ENCODE measurements at places on chromosomes 5 and 9.

DNA sequence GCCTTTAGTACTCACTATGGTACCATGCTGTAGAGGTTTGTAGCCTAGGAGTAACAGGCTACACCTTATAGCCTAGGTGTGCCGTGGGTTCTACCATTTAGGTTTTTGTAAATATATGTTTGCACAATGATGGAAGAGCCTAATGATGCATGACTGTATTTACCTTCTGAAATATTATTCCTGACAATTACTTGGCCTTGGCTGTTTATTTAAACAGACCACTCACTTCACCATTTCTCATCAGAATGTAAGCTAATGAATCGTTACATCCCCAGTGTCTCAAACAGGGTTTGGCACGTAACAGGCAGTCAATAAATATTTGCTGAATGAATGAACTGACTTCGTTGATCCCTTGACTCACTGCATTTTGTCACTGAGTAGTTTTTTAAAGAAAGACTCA, 93.1 kb downstream of the MED27 start:
- no peak for DNase-seq

DNA sequence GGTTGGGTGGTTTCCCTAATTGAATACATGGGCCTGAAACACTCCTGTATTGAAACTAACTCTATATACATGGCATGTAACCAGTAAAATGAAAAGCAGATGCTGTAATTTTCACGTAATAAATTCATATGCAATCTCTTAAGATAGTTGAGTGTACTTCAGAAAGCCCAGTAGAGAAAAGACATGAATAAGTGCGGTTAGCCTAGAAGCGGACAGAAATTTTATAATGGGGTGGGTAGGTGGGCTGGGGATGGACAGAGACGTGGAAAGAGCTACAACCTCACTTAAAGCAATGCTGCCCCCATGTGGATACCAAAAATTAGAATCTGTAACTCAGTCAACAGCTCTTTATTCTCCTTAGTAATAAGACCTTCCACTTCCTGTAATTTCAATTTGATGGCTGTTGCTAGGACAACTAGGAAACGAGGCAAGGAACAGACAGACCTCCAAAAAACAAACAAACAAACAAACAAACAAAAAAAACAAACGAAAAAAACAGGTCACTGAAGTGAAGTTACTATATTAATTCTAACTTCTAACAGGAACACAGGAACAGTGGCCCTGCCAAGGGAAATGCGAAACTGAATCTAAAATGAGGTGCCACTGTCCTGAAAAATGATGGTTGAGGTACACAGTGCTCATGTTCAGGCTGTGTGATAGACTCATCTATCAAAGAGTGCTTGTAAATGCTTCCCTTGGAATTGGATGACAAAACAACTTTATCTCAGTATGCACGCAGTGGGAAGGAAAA, 103.4 kb upstream of the GNA14 start:
- peak; percentile 49 for DNase-seq

GRCh38 chr5:7634837-7635236, 216.1 kb downstream of the CFAP90 start:
- no peak for DNase-seq

GRCh38 chr5:135930029-135930948, 24.5 kb downstream of the LECT2 start:
- DNase-seq = peak; percentile 56

DNA sequence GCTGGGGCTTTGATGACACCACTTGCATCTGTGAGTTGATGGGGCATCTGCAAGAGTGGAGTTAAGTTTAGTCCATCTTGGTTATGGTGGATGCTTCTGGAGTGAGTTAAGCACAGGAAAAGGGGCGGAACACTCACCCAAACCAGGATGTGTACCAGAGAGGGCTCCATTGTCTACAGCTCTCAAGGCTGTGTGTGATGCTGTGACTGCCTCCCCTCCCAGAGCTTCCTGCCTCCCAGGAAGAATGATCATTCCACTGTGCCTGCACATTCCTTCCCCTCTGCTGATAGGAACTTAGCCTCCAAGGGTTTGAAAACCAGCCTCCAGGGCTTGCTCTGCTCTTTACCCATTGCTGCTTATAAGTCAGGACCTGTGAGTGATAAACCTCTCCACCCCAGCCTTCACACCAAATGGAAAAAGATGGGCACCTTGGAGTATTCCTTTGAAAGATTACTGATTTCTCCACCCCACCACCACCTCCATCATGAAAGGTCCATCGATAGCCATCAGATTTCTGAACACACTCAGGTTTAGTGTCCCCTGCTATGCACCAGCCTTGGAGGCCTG, 160.1 kb upstream of the SPRY4 start:
- DNase-seq = no peak

- DNase-seq = no peak
Observed at GRCh38 chr9:133006731-133007352, 24.0 kb upstream of the GTF3C5 start.

DNA sequence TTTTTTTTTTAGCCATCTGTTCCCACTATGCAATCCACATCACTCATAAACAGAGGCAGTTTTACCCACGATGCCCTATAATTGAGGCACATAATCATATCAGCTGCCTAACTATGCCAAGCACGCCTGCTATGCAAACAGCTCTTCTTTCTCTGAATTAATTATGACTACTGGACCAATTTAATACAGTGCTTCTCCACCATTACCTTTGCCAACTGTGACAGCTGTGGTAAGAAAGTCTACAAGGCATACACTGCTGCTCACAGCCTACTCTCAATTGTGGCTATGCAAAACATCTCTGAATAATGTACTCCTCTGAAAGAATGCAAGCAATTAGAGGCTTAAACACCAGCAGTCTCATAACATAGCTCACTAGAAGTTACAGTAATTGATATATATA, 97.1 kb downstream of the DTWD2 start:
- no peak for DNase-seq

DNA sequence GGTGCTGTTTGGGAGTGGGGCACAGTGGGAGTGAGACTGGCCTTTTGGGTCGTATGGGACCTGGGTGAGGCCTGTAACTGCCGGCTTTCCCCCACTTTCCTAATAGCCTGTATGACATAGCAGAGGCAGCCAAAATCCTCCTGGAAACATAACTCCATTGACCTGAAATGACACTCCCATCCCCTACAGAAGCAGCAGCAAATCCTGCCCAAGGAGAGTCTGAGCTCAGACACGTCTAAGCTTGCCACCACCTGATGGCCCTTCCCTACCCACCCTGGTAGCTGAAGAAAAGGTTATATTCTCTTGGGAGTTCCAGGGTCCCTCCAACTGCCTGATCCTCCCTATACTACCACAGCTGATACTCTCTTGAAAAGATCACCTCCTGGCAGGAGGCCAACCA, 179.8 kb upstream of the ARRDC3 start:
- no peak for DNase-seq

DNA sequence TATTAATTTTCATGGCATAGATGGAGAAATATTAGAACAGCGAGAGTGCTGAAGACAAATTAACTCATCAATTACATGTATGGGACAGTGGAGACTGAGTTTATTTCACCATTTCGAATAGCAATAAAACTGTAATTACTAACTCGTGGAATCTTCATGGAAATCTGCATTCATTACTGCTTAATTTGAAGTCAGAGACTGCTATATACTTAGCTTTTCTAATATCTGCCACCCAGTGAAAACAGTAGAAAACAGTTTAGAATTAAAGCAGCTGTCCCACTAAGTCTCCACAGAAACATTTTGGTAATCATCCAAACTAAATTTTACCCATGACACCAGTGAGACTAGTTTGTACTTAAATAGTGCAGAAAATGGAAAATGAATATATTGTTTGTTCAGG, 56.8 kb downstream of the IZUMO3 start:
- DNase-seq = no peak

GRCh38 chr9:77817590-77818311, 169.6 kb upstream of the GNA14 start:
- DNase-seq = no peak

DNA sequence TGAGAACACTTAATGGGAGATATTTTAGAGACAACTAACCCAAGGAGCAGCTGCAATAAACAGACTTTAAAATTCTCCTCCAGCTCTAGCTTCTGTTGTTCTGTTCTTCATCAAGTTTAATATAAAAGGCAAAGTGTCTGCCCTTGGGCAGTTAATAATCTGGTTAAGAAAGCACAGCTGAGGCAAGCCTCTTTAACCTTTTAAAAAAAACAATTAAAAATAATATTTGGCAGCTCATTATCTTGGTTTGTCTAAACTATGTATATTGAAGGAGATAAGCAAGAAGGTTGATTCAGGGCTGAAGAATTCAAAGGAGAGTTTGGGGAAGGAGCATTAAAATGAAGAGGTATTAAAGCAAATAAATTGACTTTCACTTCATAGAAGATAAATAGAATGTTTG, 75.4 kb downstream of the TSSK1B start:
- DNase-seq = no peak

- DNase-seq = no peak
Observed at GRCh38 chr9:126347911-126348760, 21.5 kb downstream of the MVB12B start.

- DNase-seq = no peak
Observed at GRCh38 chr5:52598968-52599367, 188.7 kb upstream of the ITGA1 start.

DNA sequence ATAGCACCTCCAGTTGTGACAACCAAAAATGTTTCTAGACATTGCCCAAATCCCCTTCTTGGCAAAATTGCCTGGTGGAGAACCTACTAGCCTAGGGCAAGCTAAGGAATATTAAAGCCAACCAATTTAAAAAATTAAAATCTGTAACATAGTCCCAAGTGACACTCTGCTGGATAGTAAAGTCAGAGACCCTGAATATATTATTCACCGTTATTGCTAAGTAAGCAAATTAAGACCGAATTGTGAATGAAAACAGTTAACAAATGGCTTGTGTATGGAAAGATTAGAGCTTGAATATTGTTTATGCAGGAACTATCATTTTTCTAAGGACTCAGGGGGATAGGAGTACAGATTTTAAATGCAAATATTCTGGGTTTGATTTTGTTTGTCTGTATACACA, 208.1 kb downstream of the DMAC1 start:
- DNase-seq = no peak

DNA sequence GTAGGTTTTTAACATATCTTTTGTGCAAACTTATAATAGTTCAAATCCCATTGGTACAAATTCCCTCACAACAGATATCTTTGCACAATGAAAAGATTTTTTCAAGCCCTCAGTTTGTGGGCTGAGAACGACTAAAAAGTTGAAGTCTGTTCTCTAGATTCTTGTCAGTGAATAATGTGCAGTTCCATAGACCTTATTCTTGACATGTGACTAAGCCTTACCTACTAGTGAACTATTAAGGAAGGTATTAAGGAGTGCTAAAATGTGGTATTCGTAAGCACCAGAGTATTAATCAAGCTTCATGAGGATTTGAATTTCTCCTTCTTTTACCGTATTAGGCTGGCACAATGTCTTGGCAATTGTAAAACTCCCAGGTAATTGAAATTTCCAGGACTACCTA, 205.6 kb upstream of the DMRTA1 start:
- no peak for DNase-seq

DNA sequence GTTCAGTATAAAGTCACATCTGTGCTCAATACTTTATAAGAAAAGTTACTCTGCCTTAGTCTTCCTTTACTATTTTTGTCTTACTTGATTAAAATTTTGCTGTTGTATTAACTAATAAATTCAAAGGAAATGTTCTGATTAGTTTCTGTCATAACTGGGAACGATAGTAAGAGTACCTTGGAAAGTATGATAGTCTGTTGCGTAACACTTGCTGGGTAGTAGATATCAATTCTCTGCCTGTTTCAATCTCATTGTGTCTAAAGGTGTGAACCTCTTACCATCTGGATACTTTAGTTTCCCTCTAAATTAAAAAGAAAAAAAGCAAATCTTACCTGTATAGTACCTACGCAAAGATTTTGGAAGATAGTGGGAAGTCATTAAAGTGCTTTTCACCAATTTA, 48.5 kb downstream of the COMMD10 start:
- DNase-seq = no peak

DNA sequence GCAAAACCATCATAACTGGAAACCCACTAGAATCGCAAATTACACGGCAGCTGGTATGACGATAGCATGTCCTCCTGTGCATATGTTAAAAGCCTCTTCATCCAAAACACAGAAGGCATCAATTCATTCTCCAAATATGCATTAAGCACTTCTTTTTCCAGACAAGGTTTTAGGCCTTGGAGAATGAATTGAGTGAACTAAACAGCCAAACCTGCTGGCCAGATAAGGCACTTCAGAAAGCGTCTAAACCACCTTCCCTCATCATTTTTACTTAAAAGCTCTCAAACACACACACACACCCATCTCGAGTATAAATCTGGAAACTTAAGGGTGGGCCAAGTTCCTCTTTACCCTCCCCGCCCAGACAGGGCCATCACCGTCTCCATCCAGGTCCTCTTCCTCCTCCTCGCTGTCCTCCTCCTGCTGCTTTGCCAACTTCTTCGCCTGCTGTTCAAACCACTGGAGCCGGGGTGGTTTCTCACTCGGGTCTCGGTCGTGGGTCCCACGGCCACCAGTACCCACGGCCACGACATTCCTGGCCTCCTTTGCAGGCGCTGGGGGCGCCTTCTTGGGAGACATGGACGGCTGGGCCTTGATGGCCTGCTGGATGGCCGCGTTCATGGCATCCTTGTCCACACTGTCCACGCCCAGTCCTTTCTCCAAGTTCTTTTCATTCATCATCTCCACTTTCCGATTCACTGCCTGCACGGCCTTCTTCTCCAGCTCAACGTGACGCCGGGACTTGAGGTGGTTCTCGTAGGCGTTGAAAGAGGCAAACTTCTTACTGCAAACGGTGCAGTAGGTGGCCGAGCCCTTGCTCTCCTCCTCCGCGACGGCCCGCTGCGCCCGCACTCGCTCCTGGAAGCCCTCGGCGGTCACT, 696 bp downstream of the ZNF622 start:
- DNase-seq = no peak

DNA sequence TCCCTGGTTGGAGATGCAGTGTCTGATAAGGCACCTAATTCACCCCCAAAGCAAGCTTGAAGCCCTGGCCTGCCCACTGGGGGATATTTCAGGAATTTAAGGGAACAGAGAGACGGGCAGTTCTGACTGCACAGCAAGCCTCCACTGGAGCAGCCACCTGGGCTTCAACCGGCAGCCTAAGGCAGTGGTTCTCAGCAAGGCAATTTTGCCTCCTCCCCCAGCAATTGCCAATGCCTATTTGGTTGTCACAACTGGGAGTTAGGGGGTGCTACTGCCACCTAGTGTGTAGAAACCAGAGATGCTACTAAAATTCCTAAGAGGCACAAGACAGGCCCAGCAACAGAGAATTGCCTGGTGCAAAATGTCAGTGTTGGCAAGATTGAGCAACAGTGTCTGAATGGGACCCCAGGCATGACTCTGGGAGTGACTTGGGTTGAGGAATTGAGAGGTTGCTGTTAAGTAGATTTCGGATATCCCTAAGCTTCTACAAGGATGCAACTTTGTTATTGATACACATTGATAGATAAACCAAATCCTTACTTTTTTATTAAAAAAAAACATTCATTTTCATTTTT, 58.7 kb upstream of the CTSL start:
- DNase-seq = peak; percentile 45

GRCh38 chr5:18975624-18976023, 1012.4 kb downstream of the CDH18 start:
- no peak for DNase-seq

DNA sequence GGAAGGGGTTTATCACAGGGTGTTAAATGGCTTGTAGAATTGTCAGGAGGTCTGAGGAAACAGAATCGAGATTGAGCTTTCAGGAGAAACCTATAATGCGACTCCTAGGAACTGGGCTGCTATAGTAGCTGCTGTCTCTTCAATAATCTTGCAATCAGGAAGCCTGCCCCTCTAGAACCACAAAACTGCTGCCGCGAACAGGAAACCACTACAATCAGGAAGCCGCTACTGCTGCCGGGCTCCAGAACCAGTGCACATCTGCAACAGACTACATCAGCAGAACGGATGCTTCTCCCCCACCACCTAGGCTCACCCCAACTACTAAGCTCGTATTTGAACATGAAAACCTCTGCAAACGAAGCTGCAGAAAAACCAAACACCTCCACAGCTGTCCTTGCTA, 31.6 kb downstream of the TNFSF8 start:
- no peak for DNase-seq
